A172 (cell line): ENCODE measurements at places on chromosomes 16 and 17. TPM values are rescaled to one million over a fixed set of nuclear protein-coding genes. Genes with fewer than 3 reads are reported as not detected.

DNA sequence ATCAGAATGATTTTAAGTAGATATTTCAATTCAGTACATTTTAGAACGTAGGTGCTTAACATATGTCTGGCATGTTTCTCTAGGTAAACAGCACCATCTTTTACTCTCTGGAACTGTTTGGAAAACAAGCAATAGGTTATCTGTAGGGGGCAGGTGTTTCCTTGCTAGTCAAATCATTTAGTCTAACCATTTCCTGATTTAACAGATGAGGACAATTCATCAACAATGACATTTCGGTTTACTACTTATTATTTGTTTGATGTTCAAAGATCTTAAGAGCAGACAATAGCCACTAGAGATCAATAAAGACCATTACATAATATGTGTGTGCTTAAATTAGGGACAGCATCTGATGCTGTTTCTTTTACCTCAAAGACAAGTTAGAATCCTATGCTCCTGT is 173.1 kb downstream of the CEP112 start:
- DNase-seq, result no peak

GRCh38 chr16:64910356-64910755 is 211.5 kb downstream of the CDH11 start:
- DNase-seq, result peak; percentile 77

GRCh38 chr17:39240631-39241030 is 14.9 kb upstream of the STAC2 start:
- DNase-seq, result no peak

GRCh38 chr16:15704545-15704987 is 54.5 kb downstream of the NDE1 start:
- peak; percentile 63 for DNase-seq

DNA sequence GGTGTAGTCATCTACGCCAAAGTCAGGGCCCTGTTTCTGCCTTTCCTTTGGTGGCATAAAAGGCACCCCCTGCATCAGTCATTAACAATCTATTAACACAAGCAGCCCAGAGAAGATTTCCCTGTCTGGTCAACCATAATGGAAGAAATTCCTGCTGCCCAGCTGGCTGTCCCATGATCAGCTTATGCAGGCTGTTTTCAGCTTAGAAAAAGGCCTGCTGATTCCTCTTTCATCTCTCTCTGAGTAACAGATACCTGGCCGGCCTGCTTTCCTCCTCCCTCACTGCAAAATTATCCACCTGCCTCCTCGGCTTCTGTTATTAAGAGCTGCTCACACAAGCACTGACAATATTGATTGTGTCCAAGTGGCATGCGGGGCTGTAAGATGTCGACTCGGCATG is 70.3 kb upstream of the MMP2 start:
- DNase-seq, result no peak

DNA sequence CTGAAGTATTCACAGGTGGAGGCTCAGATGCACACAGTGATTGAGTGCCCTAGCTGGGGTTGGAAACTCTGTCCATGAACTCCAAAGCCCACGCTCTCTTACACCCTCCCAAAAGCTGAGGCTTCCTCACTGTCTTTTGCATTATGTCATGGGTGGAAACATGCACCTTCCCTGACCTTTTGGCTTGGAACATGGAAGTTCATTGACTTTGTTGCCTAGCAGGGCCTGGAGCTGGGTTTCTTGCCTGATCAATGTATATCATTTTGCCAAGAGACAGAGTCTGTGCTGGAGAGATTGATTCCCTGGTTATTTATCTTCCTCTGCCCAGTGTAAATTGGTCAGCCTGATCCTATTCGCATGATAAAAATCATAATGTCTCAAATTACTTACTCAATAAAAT is 558.4 kb downstream of the MAF start:
- no peak for DNase-seq

DNA sequence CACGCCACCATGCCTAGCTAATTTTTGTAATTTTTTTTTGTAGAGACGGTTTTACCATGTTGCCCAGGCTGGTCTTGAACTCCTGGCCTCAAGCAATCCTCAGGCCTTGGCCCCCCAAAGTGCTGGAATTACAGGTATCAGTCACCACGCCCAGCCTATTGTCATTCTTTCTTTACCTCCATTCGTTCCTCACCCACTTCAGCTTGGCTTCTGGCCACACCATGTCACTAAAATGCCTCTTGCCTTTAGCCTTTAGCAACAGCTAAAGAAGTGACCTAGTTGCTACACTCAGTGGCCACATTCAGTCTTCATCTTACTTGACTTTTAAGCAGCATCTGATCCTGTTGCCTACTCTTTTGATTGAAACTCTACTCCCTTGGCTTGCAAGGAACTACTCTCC is 3.6 kb upstream of the LRRC75A start:
- DNase-seq, result no peak

DNA sequence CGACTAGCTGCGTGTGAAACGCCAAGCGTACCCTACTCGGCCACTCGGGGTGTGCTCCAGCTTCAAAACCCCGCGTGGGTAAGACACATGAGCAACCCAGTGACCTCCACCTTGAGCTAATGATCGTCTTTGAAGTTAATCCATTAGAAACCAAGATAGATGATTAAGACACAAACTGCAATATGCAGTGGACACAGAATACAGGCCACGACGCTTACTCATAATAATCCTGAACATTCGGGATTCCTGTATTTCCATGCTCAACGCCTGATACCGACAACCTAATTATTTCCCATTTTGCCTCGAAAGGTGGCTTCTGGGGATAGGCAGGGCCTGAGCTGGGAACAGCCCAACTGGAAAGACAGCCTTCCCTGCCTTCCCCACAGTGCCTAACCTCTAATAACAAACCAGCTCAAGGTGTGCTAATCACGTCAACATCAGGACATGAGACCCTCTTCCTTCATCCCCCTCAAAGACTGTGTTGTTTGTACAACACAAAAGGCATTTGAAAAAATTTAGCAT is 504 bp upstream of the COPRS start:
- DNase-seq, result no peak

DNA sequence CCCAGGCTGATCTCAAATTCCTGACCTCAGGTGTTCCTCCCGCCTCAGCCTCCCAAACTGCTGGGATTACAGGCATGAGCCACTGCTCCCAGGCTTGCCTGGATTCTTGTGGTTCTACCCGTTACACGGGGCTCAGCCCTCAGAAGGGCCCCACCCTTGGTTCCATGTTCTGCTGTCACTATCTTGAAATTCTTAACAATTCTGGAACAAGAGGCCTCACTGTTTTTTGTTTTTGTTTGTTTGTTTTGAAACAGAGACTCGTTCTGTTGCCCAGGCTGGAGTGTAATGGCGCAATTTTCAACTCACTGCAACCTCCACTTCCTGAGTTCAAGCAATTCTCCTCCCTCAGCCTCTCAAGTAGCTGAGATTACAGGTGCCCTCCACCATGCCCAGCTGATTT is 96.6 kb downstream of the CACNG3 start:
- DNase-seq, result no peak

GRCh38 chr17:80112471-80113032 is 11.2 kb downstream of the GAA start:
- DNase-seq, result no peak

DNA sequence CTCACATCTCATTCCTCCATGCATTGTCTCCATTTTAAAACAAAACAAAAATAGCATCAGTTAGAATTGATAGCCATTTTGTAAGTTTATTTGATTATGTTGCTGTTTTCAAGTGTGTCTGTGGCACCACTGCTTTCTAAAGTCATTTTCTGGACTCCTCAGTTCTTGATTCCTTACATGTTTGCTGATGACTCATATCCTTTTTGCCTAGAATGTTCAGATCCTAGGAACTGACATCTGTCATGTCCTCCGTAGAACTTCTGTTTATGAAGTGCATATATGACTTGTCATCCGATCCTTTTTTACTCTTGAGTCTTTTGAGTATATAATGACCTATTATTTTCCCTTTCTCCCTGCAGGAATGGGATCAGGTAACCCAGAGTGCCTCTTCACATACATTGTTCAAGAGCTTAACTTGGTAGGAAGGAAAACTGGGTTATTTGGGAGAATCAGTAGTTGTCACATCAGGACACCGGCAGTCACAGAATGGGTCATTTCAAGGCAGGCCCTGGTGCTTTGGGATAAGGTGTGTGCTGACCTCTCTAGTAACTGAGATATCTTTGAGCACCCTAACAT is 69.2 kb downstream of the MAP2K4 start:
- peak; percentile 44 for DNase-seq

DNA sequence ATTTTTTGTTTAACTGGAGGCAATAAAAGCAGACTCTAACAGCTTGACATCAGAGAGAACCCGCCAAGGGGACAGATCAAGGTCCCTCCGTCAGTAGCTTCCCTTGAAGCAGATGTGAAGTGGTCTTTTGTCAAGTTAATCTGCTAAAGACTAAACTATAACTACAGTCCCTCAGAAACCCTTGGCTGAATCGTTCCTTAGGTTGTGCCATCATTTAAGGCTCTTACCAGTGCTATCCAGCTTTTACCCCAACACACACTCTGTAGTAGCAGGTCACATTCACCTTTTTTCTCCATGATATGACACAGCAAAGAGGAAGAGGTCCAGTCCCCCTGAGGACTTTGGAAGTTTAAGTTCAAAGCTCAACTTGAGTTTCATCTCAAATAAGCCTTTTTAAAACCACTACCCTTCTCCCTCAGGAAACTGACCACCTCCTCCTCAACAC is 49.7 kb downstream of the ERN1 start:
- DNase-seq, result no peak

DNA sequence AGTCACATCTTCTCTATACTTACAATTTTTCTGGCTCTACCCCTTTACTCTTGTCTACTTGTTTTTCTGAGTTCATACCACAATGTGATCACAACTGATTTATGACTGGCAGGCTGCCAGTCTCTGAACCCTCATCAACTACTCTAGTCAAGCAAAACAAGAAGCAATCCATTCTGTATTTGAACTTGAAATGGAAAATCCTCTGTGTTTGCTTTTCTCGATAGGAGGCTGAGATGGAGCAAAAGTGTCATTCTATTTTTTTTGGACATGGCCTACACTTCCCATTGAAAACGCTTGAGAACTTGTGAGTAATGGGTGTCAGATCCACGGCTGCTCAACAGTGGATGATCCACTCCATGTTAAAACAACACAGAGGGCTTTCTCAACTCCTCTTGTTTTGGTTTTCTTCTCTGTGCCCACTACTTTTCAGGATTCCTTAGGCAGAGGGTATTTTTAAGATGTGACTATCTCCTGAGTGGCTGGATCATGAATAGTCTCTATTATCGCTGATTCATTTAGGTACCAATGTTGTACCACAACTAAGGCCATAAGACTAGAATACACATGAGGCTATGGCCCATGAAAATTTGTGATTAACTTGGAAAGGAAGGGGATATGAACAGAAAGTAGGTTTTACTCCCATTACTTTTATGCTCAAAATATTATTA is 11.7 kb downstream of the TMEM100 start:
- no peak for DNase-seq

DNA sequence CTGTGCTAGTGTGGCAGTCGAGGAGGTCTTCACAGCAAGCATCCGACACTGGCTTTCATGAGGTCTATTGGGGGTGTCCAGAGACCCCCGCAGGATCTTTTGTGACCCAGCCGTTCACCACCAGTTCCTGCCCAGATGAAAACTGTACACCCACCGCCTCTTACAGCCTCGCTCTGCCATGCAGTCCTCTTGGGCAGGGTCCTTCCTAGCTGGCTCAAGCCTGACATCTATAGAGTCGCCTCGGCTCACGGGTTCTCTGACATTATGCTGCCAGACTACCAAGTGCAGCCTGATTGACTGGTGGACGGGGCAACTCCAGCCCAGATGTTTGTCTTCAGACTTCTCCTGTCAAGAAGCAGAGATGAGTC is 14.6 kb upstream of the CLEC10A start:
- DNase-seq, result no peak

GRCh38 chr17:35808240-35808961 is 883 bp upstream of the TAF15 start:
- DNase-seq, result no peak

GRCh38 chr17:36533935-36534839 is 481 bp downstream of the MYO19 start:
- DNase-seq, result peak; percentile 69

DNA sequence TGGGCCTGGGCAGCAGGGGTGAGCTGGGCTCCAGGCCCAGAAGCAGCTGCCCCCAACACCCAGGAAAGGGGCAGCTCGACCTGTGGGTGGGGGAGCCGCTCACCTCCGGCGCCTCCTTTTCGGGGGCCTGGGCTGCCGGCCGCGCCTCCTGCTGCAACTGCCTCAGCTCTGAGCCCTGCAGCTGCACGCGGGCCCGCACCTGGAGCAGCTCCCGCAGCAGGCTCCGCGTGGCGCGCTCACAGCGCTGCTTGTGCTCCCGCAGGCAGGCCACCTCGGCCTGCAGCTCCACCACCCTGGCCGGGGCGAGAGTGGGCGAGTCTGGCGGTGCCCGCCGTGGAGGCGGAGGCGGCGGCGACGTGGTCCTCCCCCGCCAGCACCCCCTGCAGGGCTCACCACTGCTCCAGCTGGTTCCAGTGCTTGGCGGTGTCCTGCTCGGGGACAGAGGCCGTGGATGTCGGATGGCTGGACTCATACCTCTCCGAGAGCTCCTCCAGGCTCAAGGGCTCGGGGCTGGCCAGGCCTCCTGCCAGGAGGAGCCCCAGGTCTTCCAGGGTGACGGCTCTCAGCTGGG is 868 bp downstream of the CCDC154 start:
- no peak for DNase-seq

DNA sequence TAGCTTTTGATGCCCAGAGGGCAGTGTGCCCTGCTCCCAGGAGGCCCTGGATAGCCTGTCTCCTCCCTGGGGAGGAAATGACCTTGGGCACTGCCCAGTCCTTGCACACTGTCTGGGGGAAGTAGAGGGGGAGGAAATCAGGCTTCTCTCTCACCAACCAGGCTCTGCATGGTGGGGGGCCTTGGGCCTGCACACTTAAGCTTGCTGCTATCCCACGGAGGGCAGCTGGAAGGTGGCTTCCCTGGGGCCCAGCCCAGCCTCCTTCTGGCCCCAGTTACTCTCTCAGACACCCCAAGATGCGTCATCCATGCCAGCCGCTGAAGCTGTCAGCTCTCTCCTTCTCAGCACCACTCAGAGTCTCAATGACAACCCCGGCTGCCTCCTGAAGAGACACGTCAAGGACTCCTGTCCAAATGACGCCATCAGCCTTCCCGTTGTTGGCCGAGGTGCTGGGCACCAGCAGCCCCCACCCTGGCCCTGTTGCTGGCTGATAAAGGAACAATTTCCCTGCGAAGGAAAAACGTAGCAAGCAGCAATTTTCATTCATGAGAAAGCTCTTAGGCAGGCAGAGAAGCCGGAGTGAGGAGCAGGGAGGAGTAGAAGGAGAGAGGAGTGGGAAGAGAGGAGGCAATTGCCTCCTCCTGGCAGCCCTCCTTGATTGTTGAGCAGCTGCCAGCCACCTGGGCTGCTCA is 95.5 kb downstream of the SDK2 start:
- DNase-seq, result no peak

RND2 gene
- total RNA-seq, result 0.05 TPM in 1 of 2 replicates, not detected in the other

NTN3 gene
- 0.12 TPM in 1 of 2 replicates, not detected in the other for total RNA-seq

GPR142 gene
- total RNA-seq, result not detected in 2 replicates

SLC9A5 gene
- total RNA-seq, result 0.03 and 0.29 TPM in 2 replicates

SEZ6L2 gene
- 22.1 and 24.9 TPM in 2 replicates for total RNA-seq

KRTAP16-1 gene
- total RNA-seq, result not detected in 2 replicates

KRT39 gene
- total RNA-seq, result not detected in 2 replicates

CIAO2B gene
- 150 and 174 TPM in 2 replicates for total RNA-seq

ZG16B gene
- total RNA-seq, result 1.3 and 1.8 TPM in 2 replicates
